ENCODE measurements at places on chromosomes 1 and 21. TPM values are rescaled to one million over a fixed set of nuclear protein-coding genes. Genes with fewer than 3 reads are reported as not detected.

F13B gene
- total RNA-seq: not detected

- peak; percentile 79 for DNase-seq
Observed at GRCh38 chr1:226002667-226003501, 3.7 kb upstream of the SDE2 start.

- no peak for DNase-seq
Observed at GRCh38 chr1:174469687-174470086, 21.9 kb downstream of the GPR52 start.

GRCh38 chr1:153617663-153618062, 1.5 kb upstream of the S100A14 start:
- DNase-seq: peak; percentile 92

DNA sequence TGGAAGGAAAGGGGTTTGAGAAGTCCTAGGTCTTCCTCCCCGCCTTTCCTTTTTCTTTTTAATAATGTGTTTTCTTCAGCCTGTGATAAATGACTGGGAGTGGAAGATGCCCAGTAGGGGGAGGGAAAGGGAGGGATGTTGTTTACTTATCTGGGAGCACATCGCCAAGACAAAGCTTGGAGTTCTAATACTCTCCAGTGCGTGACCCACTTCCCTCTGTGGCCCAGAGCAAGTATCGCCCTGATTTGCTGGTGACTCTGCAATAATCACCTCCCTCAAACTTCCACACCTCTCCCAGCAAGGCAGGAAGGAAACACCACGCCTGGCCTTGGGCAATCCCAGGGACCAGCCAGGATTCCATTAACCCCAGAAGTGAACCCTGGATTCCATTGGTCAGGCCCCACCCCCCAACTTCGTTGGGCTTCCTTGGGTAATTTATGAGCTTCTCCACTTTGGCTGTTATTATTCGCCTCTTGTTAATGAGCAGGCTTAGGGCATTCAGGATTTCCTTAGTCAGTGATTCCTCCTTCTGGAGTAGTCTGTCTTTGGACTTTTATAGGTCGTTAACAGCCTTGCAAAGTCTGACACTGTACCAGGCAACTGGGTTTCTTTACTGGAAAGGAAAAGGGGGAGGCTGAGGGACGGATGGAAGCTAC, 24.3 kb upstream of the GRHL3 start:
- peak; percentile 89 for DNase-seq

- no peak for DNase-seq
Observed at GRCh38 chr1:87213135-87213515, 115.6 kb upstream of the LMO4 start.

GRCh38 chr21:32842146-32842545, 70.6 kb upstream of the PAXBP1 start:
- no peak for DNase-seq

GRCh38 chr1:107896401-107896800, 68.6 kb downstream of the VAV3 start:
- no peak for DNase-seq

FAM151A gene
- 0.63 TPM for total RNA-seq

DNA sequence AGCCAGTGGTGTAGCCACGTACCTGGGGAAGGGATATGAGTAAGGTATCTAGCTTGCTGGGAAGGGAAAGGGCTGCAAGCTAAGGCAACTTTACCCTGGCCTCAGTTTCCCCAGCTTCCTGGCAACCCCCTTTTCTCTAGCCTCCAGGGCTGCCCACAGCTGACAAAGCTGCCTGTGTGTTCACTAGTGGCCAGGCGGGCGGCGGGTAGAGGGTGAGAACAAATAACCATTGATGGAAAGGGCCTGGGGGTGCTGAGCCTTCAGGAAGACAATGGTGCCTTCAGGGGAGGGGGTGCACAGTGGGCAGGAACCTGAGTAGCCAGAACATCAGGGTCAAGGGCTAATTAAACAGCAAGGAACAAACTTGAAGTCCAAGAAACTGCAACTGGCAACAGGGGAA, 6.1 kb downstream of the CERS2 start:
- no peak for DNase-seq

CACNA1S gene
- not detected for total RNA-seq

DNA sequence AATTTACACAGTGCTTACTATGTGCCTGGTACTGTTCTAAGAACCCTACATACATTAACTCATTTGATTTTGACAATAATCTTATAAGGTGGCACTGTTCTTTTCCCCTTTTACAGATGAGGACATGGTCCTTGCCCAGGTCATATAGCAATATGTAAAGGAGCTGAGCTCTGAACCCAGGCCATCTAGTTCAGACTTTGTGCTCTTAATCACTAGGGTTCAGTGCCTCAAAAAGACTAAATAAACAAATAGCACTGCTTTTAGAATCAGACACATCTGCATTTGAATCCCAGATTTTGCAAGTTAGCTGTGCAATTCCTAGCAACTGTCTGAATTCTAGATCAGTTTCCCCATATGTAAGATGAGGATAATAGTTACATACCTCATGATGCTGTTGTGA, 8.7 kb upstream of the BCAR3 start:
- no peak for DNase-seq

NLRP3 gene
- total RNA-seq: 1.0 TPM

DNA sequence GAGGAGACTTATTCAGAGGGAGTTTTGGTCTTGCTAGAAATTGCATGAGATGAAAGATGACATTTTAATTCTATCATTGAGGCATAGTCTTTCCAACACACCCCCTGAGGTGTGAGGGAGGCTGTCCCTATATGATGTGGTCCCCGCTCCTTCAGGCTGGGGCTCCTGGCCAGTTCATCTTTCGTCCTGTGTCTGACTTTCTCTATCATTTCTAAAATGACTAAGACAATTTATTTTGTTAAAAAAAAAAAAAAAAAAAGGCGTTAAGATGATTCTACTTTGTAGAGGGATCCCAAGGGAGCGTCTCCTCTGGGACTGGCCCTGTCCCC, 50.5 kb downstream of the PRKCZ start:
- DNase-seq: no peak

DNA sequence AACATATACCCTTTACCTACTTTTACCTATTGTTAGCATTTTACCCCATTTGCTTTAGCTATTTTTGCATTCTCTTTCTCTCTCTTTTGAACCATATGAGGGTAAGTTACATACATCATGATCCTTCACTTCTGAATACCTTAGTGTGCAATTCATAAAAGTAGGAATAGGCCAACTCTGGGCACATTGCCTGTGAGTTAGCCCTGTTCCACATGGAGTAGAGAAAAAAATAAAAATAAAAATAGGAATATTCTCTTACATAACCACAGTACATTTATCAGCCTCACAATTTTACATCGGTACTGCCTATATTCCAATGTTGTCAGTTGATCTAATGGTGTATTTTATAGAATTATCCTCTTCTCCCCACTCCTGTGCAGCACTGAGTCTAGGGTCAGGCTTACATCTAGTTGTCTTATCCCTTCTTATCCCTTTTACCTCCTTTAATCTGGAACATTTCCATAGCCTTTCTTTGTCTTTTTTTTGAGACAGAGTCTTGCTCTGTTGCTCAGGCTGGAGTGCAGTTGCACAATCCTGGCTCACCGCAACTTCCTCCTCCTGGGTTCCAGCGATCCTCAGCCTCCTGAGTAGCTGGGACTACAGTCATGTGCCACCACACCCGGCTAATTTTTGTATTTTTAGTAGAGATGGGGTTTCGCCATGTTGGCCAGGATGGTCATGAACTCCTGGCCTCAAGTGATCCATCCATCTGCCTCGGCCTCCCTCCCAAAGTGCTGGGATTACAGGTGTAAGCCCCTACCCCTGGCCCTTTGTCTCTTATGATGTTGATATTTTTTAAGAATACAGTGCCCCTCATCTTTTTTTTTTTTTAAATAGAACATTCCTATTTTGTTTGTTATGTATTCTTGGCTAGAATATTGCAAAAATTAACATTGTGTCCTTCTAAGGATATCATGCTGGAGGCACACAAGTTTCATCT, 11.1 kb upstream of the SLC30A1 start:
- DNase-seq: peak; percentile 87

GRCh38 chr1:23008901-23009300, 6.8 kb downstream of the TEX46 start:
- DNase-seq: no peak

GRCh38 chr1:169466259-169467230, 19.2 kb downstream of the SLC19A2 start:
- no peak for DNase-seq

DNA sequence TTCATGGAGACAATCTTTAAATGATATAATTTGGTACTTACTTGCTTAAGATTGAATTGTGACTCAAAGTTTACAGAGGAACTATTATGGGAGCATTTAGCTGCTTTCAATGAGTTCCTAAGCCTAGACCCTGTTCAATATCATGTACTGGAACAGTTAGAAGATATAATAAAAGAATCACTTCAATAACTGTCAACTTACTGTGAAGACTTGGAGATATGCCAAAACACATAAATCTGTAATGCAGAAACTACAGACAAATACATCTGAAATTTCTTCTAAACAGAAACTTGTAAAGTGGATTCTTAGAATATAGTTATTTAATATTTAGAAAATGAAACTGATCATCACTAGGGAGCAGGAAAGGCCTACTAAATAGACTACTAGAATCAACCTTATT, 259.3 kb downstream of the HLX start:
- DNase-seq: no peak

OSBPL9 gene
- 60.8 TPM for total RNA-seq

KLF17 gene
- not detected for total RNA-seq

DNA sequence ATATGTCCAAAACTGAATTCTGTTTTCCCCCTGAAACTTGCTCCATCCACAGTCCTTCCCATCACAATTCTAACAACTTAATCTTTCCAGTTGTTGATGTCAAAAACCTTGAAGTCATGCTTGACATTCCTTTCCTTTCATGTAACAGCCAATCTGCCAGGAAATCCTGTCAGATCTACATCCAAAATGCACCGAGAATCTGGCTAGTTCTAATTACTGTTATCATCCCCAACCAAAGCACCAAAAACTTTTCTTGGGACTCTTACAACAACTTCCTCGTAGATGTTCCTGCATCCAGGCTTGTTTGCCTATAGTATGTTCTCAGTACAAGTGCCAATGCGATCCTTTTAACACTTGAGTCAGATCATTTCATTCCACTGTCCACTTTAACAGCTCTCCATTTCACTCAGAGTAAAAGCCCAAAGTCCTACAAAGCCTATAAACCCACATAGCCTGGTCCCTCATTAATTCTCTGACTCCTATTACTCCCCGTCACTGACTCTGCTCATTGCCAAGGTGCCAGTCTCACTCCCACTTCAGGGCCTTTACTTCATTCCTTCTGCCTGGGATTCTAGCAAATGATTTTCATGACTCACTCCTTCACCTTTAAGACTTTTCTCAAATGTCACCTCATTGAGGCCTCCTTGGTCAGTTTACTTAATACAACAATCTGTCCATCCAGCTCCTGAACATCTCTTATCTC, 493.2 kb upstream of the NFIA start:
- no peak for DNase-seq

Measured in right atrium auricular region (tissue), 2 donors.